Left ventricle myocardium inferior (tissue), 1 donor: ENCODE measurements at places on chromosomes 4 and X.

DNA sequence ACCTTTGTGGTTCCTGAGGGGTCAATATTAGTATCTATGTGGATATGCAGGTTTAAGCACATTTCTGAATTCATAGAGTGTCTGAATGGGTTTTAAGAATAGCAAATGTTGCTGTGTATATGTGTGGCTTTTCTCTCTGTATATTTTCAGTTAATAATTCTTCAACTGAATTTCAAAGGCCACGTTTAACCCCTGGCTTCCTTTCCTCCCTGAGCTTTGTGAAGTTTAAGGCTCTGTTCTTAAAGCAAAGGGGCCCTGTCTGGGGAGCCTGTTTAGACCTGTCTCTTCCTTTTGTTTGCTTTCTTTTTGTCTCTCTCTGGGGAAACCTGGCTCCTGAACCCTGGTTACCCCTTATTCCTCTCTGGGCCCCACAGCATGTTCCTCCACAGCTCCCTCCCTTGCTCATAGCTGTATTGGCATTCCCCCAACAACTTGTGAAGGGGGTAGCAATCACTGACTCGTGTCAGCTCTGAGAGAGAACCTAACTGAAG is 139.1 kb downstream of the COL4A6 start:
- DNase-seq: no peak

- DNase-seq: no peak
These were observed 39.7 kb upstream of the DCLK2 start for GRCh38 chr4:150038335-150039076.

GRCh38 chr4:57734104-57734670 is 624.0 kb upstream of the IGFBP7 start:
- DNase-seq: no peak

- DNase-seq: no peak
These were observed 73.3 kb downstream of the CRLF2 start for GRCh38 chrX:1139185-1139500.

GRCh38 chr4:175951794-175952193 is 113.8 kb upstream of the WDR17 start:
- no peak for DNase-seq

DNA sequence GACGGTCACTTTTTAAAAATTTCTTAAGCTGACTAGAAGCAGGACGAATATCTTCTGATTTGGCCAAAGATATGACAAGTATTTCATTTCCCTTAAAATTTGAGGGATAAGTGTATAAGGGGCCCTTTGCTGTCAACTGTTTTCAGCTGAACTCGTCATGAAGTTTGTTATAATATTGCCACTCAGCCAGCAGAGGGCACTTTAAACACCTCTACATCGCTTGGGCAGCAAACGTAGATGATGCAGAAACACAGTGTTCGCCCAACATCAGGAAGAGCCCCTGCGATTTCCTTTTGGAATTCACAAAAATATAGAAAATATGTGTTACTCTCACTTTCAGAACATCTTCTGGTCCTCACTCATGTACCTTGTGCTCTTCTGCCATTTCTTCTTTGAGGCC is 435.7 kb upstream of the FMR1 start:
- DNase-seq: no peak

DNA sequence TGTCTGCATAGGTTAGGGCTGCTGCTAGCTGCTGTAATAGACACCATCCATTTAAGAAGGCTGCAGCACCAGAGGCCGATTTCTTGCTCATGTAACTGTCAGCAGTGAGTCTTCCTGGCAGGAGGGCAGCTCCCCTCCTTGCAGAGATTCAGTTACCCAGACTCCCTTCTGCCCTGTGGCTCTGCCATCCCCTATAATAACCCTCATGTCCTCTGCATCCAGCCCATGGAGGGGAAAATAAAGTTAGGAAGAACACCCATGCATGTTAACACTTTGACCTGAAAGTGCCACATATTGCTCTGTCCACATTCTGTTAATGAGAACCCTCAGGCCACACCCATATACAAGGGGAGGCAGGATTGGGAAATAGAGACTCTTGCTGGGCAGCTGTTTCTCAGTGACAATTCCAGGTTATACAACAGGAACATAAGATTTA is 5.4 kb downstream of the STBD1 start:
- no peak for DNase-seq

DNA sequence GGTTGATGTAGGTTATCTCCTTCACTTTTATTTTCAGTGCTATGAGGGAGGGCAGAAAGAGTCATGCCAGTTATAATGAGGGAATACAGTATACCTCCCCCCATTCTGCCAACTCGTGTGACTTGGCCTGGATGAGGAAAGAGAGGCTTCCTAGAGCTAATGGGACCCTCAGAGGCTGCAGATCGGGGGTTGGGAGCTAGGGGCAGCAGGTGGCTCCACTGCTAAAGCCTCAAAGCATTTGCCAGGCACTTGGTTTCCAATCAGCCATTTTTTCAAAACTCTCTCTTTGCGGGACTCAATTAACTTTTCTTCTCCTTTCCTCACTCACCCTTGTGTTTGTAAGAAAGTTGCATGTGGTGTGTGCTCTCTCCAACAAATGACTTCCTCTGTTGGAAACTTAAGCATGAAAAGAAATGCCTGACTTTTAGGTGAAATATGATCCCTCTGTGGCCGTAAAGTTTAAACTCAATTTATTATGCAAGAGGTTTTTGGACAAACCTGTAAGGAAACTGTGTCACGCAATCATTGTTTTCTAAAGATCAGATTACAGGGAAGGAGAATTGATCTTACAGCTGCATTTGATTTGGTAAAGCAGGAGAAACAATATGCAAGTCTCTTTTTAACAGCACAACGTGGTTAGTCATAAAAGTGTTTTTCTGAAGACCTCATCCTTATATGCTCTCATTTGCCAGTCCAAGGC is 7.0 kb downstream of the SFRP2 start:
- DNase-seq: no peak

- no peak for DNase-seq
These were observed 372.6 kb downstream of the FBXO8 start for GRCh38 chr4:173910891-173911290.

GRCh38 chr4:30726090-30726675 is 6.0 kb downstream of the PCDH7 start:
- DNase-seq: no peak

- DNase-seq: no peak
These were observed at the start of gene SORBS2 for GRCh38 chr4:185811509-185812364. TSS of gene SORBS2 (minus strand) at chr4:185812194. CDS start at chr4:185690571, 121,623 bp downstream.

DNA sequence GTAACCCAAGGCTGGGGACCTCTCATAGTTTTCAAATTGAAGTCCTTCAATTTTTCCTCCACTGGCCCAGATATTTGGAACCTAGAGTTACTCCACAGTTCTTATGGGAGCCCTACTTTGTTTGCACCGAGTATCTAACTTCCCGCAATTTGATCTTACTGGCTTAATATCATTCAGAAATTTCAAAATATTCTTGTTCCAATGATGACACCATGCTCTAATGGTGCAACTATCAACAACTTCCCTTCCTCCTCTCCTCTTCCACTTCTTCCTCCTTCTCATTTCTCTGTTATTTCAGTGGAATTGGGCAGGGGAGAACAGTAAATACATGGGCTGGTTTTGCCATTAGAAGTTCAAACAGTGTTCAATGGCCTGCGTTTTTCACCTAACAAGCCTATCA is 20.2 kb downstream of the PDCL2 start:
- no peak for DNase-seq

- DNase-seq: no peak
These were observed 19.6 kb downstream of the NSDHL start for GRCh38 chrX:152850465-152850864.

DNA sequence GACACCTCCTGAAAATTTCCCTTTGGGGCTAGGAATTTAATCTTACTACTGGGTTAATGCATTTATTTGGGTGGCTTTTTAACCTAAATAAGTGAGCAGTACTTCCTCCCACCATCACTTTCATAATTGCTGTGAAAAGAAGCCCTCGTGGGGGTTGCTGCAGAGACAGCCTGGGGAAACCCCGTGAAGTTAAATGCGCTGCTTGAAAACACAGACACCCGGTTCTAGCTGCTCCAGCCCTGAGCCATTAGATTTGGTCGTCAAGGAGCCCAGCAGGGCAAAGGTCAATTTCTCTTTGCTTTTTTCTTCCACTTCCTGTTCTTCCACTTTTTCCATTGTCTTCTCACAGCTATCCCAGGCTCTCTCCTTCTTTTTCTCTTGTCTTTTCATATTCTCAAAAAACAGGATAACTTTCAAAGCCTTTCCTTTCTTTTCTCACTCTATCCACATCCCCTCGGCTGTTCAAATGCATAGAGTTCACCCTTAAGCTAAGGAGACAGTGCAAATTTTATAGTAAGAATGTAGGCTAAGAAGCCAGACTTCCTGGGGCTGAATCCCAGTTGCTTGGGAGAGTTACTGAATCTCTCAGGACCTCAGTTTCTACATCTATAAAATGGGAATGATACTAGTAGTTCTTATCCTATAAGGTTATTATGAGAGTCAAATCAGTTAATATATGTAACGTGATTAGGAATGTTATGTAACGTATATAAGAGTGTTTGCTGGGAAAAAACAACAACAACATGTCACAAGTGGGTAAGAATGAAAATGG is 91.5 kb upstream of the ZNF827 start:
- no peak for DNase-seq

- peak; percentile 80 for DNase-seq
These were observed 57.7 kb downstream of the WFS1 start for GRCh38 chr4:6327220-6327917.

- peak; percentile 21 for DNase-seq
These were observed 37.5 kb downstream of the PGRMC1 start for GRCh38 chrX:119273420-119274192.

GRCh38 chr4:140158365-140159030 is 4.5 kb upstream of the MAML3 start:
- no peak for DNase-seq

DNA sequence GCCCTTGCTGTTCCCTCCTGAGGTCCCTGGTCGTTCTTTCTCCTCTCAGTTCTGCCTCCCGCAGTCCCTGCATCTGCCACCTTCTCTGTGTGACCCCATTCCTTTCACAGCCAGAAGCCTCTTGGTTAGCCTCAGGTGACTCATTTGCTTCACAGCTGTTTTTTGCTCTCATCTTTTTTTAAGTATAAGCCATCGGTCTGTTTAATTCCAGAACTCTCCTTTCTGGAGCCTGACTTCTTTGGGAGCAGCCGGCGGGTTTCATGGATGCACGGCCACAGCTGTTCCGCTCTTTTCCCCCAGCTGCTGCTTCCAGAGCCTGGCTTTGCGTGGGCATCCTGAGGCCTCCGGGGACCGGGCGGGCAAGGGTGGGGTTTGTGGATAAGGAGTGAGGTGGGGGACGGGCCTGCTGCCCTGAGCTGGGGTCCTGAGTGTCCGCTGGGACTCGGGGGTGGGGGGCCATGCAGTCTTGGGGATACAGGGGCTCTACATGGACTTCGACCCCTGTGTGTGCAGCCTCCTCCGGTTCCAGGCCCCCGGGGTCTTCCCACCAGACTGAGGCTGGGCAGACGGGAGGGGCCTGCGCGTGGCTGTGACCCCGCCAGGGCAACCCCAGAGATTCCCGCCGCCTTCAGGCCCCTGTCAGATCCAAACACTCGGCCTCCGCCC is 46.7 kb downstream of the PCGF3 start:
- no peak for DNase-seq

DNA sequence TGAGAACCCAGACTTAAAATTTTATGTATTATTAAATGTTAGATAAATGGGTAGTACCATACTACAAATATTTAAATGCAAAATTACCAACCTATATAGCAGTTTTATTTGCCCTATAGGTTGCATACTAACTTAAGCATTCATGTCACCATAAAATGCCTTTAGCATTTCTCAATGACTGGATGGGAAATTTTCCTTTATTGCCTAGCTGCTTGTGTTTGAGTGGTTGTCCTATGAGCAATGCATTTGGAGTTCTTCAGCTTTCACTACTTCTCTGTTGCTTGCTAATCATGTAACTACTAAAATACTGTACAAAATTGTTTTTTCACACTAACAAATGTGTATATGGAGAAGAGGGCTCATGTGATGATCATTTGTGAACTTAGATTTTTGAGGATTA is 44.2 kb upstream of the CEP135 start:
- no peak for DNase-seq

DNA sequence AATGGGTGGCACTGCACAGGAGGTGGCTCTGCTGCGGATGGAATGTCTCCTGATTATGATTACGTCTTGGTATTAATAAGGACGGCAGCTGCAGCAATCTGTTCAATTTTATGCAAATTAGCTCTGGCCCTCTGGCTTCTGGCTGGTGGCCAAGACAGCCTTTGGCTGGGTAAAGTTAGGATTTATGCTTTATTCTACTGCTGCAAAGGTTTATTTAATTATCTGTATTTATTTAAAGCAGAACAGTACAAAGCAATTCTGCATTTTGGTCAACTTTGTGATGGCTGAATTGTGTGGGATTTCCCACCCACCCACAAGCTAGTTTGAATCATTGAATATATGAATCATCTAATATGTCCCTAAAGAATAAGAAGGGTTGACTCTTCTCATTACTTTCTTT is 745.6 kb upstream of the FAM241A start:
- no peak for DNase-seq

DNA sequence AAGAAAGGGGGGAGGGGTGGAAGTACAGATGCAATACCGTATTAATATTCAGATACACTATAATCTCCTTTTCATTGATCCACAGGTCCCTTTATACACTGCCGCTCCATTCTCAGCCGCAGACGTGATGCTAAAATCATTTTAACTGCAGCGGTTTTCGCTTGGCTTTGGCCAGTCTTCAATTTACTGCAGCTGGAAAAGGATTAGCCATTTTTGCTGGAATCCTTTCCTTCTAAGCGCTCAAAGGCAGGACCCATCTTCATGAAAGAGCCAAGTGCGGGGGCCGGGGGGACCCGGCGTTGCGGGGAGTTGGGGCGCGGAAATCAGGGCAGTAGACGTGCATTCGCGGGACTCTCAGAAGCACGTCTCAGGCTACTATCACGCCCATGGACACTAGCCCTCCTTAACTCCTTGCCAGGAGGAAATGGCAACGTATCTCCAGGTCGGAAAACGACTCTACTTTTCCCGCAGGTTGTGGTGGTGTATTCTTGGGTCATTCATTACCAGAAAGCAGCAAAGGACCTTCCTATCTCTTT is 1.7 kb upstream of the PCDH10 start:
- DNase-seq: no peak

DNA sequence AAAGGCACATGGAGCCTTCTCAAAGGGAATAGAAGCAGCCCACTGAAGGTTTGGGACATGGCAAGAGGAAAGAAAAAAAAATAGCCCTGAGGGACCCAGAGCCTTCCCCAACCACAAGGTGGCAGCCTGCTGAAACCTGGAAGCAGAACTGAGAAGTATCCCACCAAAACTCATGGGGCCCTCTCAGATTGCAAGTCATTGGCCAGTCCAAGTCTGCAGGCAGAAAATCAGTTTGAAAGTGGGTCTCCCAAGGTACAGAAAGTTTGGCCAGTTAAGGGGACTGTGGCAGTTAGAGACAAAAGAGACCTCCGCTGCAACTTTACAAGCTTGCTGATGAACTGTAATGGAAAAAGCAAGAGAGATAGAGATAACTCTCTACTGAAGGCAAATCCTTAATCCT is 155.8 kb downstream of the ANTXR2 start:
- DNase-seq: no peak

GRCh38 chr4:41414412-41414779 is 123.6 kb upstream of the LIMCH1 start:
- DNase-seq: no peak

DNA sequence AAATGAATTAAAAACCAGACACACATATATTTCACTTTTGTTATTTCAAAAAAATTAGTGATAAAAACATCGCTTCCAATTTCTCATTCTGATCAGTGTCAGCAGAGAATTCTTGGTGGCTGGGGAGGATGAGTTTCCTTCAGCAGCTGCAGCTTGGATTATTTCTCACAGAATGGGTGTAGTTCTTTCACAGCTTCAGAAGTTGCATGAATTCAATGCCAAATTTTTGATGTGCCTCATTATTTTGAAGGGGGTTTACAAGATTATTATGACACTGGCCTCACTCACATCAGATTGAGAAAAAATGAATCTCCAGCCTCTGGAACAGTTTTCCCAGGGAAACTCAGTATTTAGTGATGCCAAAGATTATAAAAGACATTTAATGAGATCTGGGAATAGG is 184.9 kb upstream of the WDFY3 start:
- no peak for DNase-seq
